ENCODE measurements at places on chromosomes 5 and 9.

DNA sequence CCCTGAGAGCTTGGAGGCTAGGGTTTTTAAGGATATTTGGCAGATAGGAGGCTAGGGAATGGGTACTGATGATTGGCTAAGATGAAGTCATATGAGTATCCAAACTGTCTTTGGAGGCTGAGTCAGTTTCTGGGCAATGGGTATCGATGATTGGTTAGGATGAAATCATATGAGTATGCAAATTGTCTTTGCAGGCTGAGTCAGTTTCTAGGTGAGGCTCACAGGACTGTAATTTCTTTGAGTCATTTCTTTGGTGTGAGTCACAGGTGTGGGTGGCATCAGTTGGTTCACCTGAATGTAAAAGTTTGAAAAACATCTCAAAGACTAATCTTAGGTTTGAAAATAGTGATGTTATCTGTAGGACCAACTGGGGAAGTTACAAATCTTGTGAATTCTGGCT, 1068.0 kb downstream of the NR2F1-AS1 start:
- no peak for DNase-seq

GRCh38 chr5:98627121-98627520, 146.3 kb upstream of the RGMB start:
- DNase-seq: no peak

GRCh38 chr9:135804581-135805421, 102.5 kb downstream of the CAMSAP1 start:
- no peak for DNase-seq

DNA sequence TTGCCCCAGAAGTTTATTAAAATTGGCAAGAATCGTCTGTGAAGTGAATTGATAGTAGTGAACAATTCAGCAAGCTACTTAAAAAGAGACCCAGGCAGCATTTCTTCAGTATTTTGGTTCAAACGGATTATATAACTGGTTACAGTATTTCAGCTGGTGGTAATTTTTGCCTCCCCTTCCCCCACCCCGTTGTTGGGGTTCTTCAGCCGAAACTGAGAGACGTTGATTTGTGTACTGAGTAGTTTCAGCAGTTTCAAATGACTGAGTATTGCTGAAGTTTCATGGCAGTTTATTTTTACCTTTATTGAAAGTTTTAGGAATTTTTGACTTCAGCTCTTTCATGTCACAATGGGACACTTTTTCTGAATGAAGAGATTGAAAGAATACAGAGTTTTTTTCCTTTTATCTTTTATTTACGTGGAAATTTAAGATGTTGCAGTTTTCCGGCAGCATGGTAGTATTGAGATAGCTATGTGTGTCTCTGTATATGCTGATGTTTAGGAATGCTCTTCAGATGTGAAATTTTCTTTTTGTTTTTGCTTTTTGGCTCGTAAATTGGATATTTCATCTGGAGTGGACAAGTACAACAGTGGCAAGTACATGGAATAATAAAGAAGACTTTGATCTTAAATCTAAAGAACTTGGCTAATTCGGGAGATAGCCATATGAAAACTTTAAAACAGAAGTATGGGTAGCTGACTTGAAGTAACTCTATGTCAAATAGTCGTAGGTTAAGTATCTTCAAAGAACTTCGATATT, 1.9 kb downstream of the GPBP1 start:
- DNase-seq: no peak

- DNase-seq: no peak
Measured at GRCh38 chr9:89661956-89662717, 57.3 kb downstream of the GADD45G start.

DNA sequence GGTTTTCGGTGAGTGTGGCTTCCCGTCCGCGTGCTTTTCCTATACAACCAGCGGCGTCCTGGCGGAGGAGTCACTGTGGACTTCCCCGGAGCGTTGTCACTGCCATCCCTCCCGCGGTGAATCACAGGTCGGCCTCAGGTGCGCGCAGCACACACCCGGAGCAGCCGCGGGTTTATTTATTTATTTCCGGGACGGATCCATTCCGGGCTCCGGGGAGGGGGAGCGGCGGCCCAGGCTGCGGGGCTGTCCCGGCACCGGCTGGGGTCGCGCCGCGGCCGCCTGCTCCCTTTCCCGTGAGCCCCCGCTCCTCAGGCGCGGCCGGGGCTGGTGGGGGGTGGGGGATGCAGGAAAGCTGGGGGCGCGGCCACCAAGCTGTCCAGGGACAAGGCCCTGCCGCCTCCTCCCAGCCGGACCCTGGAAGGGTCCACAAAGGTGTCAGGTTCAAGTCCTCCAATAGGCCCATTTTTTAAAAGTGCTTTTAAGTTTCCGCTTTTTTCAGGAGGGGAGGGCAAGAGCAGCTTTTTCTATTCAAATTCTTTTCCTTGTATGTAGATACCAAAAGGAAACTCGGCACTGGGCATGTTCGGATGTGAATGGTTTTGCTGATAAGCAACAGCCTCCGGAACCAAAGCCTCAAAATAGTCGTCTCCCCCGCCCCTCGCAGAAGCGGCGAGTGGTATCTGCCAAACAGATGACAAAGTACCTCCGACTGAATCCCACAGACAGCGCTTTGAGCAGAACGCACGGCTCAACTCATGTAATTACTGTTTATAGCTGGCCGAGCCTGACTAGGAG, 192.5 kb downstream of the CD180 start:
- DNase-seq: peak; percentile 86

- peak; percentile 55 for DNase-seq
Measured at GRCh38 chr5:40681363-40682153, 1.8 kb downstream of the PTGER4 start.

DNA sequence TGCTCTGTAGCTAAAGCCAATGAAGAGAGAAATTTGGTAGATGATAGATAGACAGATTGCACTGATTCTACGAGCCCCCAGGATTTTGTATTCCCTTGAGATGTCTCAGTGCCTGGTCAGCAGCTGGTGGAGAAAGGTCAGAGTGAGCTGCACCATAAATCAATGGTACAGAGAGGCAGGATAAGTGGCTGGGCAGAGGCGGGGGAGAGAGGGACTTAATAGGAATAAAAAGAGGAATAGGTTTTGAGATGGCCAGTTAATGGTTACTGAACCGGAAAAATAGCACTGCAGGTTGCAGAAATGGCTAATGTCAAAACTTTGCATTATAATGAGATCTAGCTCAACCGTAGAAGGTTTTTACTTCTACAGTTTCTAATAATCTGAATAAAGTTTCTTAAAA, 47.9 kb upstream of the SLC12A2 start:
- DNase-seq: no peak

DNA sequence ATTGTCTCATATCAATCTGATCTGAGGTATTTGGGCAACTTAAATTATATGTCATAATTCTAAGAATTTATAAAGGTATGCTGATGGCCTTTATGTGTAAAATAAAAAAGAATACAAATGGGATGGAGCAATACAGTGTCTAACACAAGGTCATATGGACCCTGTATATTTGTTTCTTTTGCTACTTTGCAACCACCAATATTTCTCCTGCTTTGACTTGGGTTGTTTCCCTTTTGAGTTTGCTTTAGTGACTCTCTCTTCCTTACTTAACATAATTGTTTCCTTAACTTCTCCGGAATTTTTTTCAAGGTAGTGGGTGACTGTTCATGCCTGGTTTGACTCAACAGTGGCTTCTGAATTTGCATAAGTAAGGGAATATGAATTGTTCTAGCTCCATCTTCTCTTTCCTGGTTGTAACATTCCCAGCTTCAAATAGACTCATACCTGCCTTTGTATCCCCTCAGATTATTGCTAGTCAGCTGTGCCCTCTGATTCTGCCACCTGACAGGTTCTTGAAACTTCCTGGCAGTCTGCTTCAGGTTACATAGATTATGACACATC, 30.2 kb upstream of the ANXA1 start:
- DNase-seq: no peak

DNA sequence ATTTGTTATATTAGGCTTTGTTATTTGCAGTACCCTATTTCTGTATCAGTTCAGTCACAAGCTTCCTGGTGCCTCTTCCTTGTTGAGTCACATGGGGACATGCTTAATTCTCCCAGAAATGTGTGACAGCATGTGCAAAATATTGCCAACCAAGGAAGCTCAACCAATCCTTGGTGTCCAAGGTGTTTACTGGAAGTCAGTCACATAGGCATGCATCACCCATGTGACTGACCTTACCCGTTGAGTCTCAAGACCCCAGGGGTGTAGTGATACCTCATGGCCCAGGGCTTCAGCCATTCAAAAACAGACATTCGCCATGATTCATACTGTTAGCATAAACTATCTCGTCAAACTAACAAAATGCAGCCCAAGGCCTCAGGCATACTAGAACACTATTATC, 9.3 kb upstream of the ANKDD1B start:
- no peak for DNase-seq

GRCh38 chr5:219991-220390, 1.9 kb downstream of the SDHA start:
- DNase-seq: no peak

GRCh38 chr9:76394960-76395252, 680 bp upstream of the RFK start:
- peak; percentile 13 for DNase-seq

DNA sequence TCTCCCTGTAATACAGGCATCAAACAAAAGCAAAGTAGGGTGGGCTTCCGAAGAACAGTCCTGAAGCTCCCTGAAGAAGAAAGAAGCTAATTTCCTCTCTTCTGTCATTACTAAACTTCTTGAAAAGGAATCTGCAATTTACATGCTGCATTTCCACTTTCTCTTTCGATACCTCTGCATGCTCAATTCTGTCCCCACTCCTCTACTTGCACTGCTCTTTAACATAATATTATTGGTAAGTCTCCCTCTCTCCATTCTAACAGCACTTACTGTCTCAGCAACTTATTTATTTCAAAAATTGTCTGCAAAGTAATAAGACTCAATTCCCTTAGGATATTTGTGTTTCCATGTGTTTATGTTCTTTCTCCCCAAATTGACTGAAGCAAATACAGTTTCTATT, 3.9 kb upstream of the PLPP1 start:
- no peak for DNase-seq

GRCh38 chr9:2473681-2474080, 147.9 kb upstream of the VLDLR start:
- no peak for DNase-seq

DNA sequence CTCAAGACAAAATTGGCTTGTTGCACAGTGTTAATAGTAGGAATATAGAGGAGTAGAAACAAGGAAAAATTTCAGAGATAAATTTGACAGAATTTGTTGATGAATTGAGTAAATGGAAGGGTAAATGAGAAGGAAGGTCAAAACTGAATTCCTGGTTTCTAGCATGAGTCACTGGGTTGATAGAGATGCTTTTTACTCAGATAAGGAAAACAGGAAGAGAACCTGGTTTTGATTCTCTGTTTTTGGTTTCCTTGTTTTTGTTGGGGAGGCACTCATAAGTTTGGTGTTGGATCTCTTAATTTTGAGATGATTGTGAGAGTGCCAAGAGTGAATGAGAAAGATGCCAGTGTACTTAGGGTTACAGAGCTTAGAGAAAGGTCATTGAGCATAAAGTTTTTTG, 7.1 kb downstream of the LRRC70 start:
- no peak for DNase-seq

DNA sequence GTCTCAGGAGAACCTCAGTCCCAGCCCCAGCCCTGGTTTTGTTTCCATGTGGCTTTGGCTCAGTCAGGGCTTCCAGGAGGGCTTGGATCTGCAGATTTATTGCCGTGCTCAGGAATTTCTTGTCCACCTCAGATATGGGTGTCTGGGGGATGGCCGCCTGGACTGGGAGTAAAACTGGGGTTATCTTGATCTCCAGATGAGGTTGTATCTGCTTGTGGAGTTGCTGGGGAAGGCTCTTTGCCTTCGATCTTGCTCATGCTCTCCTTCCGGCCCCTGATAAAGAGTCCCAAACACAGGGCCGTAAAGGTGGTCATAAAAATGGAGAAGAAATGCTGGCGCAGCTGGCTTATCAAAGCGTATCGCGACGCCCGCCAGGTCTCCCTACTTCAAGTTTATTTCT, 17.8 kb upstream of the PITX1 start:
- DNase-seq: no peak

DNA sequence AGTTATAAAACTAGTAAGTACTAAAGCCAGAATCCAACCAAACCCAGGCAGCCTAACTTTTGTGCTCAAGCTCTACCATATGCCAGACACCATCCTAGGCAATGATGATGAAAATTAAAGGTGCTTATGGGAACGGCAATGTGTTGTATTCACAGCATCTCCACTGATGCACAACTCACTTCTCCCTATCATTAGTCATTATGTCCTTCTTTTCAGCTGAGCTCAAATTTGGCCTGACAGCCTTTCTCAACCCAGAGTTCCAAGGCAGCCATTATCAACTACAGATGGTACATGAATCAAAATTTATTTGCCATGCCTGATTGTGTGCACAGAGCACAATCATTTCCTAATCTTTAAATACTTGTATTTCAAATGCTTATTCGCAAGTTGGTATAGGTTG, 121.6 kb upstream of the TNPO1 start:
- DNase-seq: no peak

GRCh38 chr5:31049936-31050704, 143.4 kb upstream of the CDH6 start:
- no peak for DNase-seq

DNA sequence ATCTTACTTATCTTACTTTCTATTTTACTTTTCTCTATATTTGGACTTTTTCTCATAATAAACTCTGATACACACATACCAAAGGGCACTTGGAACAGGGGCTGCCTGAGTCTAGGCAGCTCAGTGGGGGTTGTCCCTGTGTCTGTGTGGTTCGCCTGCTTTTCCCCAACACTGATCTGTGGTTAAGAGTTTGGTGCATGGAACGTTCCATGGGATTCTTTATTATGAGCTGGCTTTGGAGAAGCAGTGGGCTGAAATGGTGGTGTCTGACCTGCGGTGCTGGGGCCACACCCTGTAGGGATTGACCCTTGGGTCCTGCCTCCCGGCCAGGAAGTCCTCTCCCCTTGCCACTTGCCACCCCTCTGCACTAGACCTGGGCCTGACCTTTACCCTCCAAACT, 47.4 kb downstream of the ANKRD33B start:
- DNase-seq: no peak

DNA sequence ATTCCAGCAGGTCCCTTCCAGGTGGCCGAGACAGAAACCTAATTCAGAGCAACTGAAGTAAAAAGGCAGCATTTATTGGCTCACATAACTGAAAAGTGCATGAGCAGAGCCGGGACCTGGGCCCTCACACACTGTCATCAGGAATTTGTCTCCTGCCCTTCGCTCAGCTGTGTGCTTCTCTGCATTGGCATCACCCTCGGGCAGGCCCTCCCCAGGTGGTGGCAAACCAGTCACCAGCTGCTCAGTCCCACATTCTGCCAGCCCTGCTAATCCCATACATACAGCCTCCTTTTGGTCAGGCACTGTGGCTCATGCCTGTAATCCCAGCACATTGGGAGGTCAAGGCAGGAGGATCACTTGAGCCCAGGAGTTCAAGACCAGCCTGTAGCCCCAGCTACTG, 11.5 kb upstream of the CPLX2 start:
- no peak for DNase-seq

DNA sequence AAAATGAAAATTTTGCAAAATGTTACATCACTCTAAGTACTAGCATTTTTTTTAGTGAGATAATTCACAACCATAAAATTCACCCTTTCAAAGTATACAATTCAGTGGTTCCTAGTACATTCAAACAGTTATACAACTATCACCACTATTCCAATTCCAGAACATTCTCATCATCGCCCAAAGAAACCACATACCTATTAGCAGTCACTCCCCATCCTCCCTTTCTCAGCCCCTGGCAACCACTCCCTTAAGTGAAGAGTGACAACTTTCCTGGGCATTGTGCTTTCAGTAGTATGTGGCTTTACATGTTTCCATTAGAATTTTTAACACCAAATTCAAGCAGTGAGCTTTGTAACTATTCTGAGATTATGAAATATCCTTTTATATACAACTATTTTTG, 81.4 kb downstream of the RASEF start:
- DNase-seq: no peak
